ENCODE measurements at places on chromosomes 11 and 22.

GRCh38 chr11:125464270-125464662 lies 31.8 kb downstream of the FEZ1 start:
- DNase-seq = no peak

- peak; percentile 43 for DNase-seq
These were observed 3.4 kb downstream of the TENM4 start for GRCh38 chr11:79437278-79437980.

GRCh38 chr11:83836883-83837654 lies 550.9 kb upstream of the CCDC90B start:
- no peak for DNase-seq

GRCh38 chr22:27113211-27113635 lies 455.8 kb downstream of the MIAT start:
- DNase-seq = no peak

GRCh38 chr11:65066805-65067291 lies 8.5 kb upstream of the NAALADL1 start:
- DNase-seq = no peak

DNA sequence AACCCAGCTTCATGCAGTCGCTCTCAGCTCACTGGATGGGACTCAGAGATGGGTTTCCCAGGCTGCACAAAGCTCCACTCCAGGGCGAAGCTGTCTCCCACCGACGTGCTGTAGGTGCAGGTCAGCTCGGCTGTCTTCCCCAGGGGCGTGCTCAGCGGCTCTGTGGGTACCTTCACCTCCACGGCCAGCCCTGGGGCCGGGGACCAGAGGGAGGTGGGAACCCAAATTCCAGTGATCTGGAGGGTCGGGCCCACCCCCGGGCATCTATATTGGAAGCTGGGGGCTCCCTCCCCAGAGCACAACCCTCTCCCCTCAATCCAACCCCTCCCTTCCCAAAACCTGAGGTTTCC lies 689 bp downstream of the VSIG2 start:
- no peak for DNase-seq

DNA sequence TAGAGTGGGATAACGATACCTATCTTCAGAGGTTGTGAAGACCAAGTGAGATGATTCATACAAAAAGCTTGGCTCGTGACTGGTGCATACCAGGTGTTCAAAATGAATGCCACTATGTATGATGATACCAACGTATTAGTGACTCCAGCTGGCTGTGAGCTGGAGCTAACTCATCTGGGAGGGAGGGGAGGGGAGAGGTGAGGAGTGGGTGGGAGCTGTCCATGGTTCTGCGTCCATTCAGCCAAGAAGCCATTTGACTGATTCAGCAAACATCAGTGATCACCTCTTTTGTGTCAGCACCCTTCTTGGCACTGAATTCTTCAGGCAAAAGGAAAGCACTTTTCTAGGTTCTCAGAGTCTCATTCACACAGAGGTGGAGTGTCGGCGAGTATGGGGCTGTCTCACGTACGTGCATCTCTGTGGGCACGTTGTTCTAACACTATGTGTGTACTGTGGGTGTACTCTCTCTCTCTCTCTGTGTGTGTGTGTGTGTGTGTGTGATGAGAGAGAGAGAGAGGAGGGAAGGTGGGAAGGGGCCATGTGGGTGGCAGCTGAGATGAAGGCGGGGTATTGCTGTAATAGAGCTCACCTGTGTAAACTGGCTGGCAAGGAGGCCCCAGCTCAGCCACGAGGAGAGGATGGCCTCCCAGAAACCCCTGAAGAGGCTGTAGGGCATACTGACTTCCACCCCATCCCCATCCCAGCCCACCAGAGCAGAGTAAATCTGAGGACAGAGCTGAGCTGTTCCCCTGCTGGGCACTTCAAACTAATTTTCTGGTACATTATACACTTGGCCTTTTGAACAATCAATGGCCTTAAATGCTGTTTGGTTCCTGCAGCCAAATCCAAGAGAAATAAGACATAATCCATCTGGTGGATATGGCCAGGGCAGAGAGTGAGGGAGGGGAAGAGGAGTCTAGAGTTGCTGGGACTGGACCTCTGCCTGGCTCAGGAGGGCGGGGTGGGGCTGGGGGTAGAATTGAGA lies 96.1 kb upstream of the THY1 start:
- no peak for DNase-seq

DNA sequence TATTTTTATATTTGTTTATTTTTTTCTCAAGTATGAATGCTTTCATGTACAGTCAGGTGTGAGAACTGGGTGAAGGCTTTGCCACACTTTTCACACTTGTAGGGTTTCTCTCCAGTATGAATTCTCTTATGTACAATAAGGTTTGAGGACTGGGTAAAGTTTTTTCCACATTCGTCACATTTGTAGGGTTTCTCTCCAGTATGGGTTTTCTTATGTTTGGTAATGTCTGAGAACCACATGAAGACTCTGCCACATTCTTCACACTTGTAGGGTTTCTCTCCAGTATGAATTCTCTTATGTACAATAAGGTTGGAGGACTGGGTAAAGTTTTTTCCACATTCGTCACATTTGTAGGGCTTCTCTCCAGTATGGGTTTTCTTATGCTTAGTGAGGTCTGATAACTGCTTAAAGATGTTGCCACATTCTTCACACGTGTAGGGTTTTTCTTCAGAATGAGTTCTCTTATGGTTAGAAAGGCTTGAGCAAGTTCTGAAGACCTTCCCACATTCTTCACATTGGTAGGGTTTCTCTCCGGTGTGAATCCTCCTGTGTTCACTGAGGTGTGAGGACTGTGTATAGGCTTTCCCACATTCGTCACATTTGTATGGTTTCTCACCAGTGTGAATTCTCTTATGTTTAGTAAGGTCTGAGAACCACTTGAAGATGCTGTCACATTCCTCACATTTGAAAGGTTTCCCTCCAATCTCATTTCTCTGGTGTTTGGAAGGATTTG lies 19.7 kb downstream of the ZNF195 start:
- DNase-seq = no peak

DNA sequence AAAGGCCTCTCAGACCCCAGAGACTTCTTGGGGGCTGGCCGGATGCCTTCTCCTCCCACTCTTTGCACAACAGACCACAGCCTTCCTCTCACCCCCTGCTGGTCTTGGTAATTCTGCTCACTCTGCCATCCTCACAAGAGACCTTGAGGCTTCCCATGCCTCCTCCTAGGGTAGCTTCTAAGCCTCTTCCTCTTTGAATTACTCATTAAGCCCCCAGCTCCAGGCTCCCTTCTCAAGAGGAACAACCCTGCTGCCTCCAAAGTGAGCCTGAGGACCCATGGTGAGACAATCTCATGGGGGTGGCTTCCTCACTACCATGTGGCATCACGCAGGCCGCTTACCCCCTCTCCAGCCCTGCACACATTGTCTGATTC lies 184.6 kb upstream of the SYT13 start:
- DNase-seq = no peak

GRCh38 chr11:129209891-129210830 lies 18.0 kb upstream of the ARHGAP32 start:
- DNase-seq = no peak

DNA sequence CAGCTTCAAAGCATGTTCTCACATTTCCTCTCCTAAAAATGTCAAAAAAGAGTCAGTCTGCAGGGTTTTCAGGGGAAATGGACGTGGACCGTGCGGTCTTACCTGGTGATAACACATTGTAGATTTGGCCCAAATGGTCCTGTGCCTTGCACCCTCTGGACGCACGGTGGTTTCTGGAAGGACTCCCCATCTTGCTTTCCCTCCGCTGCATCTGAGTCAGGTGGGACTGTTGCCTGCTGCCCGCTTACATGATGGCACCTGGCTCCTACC lies 1290.1 kb downstream of the TBC1D22A start:
- DNase-seq = no peak

- DNase-seq = no peak
These were observed 27.8 kb upstream of the FADD start for GRCh38 chr11:70175236-70175698.

GRCh38 chr11:662689-663274 lies 25.7 kb downstream of the DRD4 start:
- DNase-seq = no peak

DNA sequence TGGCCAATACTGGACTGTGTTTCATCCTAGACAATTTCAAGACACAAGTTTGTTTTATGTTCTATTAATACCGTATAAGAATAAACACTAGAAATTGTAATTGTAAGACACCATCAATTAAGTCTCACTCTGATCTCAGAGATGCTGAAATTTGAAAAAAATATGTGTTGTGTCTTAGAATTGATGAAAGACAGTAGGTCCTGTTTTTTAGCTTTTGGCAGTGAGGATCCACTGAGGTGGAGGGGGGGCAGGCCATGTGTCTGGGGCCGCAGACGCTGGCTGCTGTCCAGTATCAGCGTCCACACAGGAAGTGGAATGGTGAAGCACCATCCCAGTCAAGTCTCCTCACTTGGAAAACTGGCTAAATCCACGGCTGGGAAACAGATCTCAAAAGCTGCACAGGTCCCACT lies 22.5 kb upstream of the ALG8 start:
- DNase-seq = no peak

- no peak for DNase-seq
These were observed 59.0 kb upstream of the SHANK2 start for GRCh38 chr11:71311176-71311925.

DNA sequence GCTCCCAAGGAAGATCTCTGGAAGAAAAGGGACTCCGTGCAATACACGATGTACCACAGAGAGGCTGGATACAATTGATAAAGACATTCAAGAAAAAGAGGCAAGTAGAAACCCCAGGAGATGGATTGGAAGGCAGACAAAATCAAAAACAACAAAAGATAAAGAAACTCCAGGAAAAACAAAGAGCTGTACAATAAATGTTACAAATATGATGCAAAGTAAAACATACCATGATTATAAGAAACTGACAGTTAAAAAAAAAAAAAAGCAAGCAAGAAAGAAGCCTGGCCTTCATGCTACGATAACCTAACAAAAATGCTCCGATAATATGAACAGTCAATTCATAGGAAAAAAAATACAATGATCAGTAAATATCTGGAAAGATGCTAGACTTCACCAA lies 10.5 kb upstream of the SIGIRR start:
- DNase-seq = no peak

DNA sequence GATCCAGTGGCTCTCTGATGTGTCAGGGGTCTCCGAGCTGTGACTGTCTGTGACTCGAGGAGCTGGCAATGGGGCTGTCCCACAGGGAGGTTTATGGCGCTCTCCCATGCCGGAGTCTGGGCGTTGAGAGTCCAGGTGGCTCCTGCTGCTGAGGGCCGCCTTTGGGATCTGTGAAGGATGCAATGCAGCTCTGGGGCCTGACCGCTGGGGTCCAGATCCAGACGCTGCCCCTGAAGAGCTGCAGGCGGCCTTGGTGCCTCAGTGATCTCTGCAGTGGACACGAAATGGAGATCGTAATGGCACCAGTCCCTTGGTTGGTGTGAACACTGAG lies 155.3 kb downstream of the TBC1D22A start:
- DNase-seq = no peak

DNA sequence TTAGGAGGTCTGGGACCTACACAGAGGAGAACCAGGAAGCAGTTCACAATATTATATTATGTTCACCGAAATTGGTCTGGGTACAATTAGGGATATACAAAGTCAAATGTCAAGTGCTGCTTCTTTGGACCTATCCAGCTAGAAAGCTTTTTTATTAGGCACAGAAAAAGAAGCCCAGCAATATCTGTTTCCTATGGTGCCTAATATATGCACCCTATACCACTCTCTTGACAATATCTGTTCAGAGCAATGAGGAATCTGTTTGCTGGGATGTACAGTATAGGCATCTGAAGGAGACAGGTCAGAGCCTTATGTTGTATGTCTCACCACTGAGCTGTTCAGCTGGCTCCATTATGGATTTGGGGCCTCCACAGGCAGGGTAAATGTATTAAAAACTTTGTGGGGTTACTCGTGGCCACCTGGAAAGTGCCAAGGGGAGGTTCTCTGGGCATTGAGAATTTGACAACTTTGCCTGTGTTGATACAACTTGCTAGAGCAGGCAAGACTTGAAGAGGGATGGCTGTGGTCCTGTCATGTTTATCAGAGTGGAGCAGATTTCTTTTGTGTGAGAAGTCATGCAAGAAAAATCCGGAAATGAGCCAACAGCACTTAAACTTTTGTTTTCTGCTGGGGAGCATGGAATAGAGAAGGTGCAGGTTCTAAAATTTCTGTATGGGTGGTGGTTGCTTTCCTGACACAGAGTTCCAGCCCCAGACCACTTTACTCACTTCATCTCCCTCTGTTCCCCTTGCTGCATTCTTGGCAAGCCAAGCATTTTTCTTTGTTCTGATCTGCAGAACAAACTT lies 10.1 kb downstream of the STIM1 start:
- DNase-seq = no peak

DNA sequence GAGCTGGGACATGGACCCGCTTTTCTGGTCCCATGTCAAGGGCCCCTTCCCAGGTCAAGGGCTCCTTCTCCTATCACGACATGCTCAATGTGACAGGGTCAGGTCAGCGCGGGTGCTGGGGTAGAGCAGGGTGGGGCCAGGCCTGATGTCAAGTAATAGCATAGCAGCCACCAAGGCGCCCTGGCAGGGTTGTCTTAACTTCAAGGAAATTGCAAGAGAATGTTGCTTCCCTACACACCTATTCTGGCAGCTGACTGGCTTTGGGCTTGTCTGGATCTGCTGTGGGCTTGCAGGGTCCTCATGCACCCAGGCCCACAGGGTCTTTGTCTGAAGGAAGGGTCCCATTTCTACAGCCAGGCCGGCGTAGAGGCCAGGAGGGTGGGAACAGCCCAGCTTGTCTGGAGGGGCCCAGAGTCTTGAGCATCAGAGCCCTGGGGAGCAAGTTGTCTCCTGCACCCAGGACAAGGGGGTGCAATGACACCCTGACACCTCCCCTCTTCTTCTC lies 71.4 kb downstream of the BUD13 start:
- DNase-seq = no peak

- DNase-seq = no peak
These were observed 17.3 kb downstream of the MS4A6A start for GRCh38 chr11:60165538-60165937.

GRCh38 chr11:86595451-86595850 lies 77.0 kb downstream of the ME3 start:
- DNase-seq = no peak

DNA sequence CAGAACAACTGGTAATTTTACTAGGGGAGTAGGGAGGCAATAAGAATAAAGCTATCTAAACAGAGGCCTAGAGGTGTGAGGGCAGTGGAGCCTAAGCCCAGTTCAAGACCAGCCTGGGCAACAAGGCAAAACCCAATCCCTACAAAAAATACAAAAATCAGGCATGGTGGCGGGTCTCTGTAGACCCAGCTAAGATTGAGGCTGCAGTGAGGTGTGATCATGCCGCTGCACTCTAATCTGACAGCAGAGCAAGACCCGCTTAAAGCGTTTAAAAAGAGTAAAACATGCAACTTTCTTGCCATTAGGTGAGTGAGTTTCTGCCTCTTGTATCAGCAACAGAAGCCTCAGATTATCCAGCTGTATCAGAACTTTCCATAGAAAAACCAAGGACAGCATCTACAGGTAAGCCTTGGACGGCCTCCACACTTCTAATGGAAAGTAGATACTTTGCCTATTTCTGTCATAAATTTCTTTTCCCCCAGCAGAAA lies 12.1 kb downstream of the TAF1D start:
- no peak for DNase-seq

GRCh38 chr11:104028476-104029263 lies 7.8 kb upstream of the DDI1 start:
- no peak for DNase-seq

Measured in NCI-H2029 (cell line).